ENCODE measurements at places on chromosomes 6 and 20.

GRCh38 chr20:48277266-48277665 is 492.0 kb upstream of the SULF2 start:
- no peak for DNase-seq

- DNase-seq, result peak; percentile 16
Observed at GRCh38 chr20:3431109-3431508, 23.6 kb upstream of the DNAAF9 start.

DNA sequence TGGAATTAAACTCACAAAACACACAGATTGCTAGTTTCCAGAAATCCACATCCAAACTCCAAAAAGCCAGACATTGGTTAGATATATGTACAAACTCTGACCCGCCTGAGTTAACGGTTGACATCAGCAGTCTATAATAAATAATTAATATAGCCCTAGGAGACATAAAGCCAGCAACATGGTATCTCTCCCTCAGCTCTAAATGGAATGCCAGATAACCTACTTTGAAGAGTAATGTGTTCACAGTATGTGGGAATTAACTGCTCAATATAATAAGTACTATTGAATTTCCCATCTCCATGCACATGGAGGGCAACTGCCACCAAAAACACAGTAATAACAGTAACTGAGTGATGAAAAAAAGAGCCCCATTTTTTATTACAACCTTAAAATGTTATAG is 383.2 kb downstream of the CD83 start:
- no peak for DNase-seq

DNA sequence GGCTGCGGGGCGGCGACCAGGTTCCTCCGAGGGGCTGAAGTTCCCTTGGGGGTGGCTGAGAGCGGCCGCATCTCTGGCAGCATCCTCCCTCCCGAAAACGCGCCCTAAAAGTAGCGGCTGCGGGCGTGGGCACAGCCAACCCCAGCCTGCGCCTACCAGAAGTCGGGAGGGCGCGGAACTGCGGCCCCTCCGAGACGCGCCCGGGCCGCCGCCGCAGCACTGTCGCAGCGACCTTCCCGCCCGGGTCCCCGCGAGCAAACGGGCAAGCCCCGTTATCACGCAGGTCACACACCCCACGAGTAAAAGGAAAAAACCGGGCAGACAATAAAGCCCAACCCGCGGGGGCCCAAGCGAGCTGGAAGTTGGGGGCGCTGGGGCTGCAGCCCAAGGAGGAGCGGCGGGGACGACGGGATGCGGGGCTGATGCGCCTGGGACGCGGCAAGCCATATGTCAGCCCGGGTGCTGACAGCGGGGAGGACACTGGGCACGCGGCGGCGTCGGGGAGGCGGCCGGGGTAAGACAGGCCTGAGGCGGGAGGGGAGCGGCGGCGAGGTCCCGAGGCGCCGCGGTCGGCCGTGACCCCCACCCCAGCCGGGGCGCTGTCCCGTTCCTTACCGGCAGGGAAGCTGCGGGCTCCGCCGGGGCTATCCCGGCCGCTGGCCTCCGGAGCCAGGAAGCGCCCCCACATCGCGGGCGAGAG is 659 bp downstream of the CEP85L start:
- peak; percentile 3 for DNase-seq

GRCh38 chr6:125124049-125124669 is 29.4 kb upstream of the TPD52L1 start:
- peak; percentile 9 for DNase-seq

- DNase-seq, result no peak
Observed at GRCh38 chr20:31979713-31980426, 11.9 kb downstream of the XKR7 start.

DNA sequence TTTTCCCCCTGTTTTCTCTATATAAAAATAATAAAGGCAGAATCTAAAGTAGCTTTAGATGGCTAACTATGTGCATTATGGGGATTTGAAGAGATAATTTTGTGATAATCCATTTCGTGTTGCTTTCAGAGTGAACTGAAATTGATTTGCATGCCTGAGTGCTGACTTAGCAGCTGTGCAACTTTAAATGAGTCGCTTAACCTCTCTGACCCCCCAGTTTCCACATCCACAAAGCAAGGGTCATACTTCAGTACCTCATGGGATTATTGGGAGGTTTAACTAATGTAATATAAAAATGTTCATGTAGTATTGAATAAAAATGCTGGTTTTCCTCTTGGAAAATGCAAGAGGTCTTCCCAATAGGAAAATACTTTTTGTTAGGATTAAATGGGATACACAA is 63.8 kb upstream of the FABP7 start:
- DNase-seq, result no peak
